ENCODE measurements at places on chromosomes 4 and X.
A peak's percentile ranks its signal among the peaks of the same experiment; 100 is the strongest.

DNA sequence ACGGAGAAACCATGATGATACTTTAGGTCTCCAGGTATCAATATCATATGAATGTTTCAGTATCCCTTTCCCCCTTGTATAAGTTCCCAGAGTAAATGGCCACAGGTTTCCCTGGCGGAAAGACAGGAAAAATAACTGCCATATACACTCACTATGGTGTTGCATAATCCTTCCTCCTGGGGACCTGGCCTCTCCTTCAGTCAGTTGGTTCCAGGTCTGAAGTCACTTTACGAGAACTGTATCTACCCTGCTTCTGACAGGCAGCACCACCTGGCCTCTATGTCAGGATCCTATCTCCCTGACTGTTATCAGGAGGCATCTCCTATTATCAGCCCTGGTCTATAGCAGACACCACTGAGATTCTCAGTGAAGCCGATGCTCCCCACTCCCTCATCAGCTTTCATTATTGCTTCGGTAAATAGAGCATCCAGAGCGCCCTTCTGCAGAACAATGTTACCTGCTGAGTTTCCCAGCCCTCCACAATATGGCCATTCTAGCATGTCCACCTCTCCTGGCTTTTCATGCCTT, 22.6 kb downstream of the HAUS3 start:
- no peaks in the 10 kb centered on the region for H3K27me3 ChIP-seq
- DNase-seq, result no peak
- H3K4me3 ChIP-seq, result no peak overlapping the region
- peaks cover 8% of the 10 kb centered on the region for H3K4me1 ChIP-seq

DNA sequence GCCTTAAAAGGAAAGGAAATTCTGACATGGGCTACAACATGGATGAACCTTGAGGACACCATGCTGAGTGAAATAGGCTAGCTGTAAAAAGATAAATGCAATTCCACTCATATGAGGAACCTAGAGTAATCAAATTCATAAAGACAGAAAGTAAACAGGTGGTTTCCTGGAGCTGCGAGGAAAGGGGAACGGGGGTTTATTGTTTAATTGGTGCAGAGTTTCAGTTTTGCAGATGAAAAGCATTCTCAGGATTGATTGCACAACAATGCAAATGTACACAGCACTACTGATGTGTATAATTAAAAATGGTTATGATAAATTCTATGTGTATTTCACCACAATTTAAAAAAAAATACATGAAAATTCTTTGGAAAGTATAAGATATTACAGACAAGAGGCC, 24.0 kb downstream of the PLRG1 start:
- H3K36me3 ChIP-seq, result no peaks in the 10 kb centered on the region
- peaks cover 55% of the 10 kb centered on the region for H3K27me3 ChIP-seq
- no peak overlapping the region for H3K27ac ChIP-seq
- H3K4me3 ChIP-seq, result no peak overlapping the region

DNA sequence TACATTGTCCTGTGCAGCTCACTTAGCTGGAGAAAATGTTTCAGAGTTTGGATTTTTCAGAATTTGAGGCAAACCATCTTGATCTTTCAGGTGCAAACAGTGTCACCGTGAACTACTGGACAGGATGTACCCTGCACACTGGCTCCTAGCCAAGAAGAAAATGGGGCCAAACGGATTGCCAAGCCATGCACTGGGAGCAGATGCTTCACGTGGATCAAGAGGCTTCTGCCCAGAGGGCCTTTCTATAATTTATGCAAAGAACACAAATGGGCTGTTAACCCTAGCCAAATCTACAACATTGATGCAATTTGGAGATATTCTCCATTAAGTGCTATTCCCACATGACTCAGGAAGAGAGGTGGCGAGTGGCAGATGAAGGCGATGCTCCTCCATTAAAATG, 46.9 kb upstream of the ATP8A1 start:
- peaks cover 3% of the 10 kb centered on the region for H3K36me3 ChIP-seq
- H3K27me3 ChIP-seq, result peaks cover 7% of the 10 kb centered on the region

- peaks cover 35% of the 10 kb centered on the region for H3K4me1 ChIP-seq
- no peak overlapping the region for H3K27ac ChIP-seq
- no peak overlapping the region for H3K4me3 ChIP-seq
- no peaks in the 10 kb centered on the region for H3K27me3 ChIP-seq
- H3K36me3 ChIP-seq, result peaks cover 18% of the 10 kb centered on the region
- no peak for DNase-seq
Measured at GRCh38 chr4:145090380-145090779, 7.6 kb downstream of the ANAPC10 start.

DNA sequence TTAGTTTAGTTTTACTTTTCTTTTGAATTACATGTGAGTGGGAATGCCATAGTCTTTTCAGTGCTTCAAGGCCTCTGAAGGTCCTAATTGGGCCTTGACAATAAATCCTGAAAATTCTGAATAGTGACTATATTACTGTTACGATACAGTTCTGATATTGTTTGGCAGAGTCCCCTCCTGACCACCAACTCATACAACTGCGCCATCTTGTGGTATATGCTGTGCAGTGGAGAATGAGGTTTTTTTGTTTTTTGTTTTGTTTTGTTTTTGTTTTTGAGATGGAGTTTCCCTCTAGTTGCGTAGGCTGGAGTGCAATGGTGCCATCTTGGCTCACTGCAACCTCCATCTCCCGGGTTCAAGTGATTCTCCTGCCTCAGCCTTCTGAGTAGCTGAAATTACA, 56.6 kb upstream of the CHRDL1 start:
- H3K27me3 ChIP-seq, result peaks cover 16% of the 10 kb centered on the region
- H3K27ac ChIP-seq, result no peak overlapping the region
- no peak overlapping the region for H3K4me3 ChIP-seq
- H3K36me3 ChIP-seq, result no peaks in the 10 kb centered on the region

DNA sequence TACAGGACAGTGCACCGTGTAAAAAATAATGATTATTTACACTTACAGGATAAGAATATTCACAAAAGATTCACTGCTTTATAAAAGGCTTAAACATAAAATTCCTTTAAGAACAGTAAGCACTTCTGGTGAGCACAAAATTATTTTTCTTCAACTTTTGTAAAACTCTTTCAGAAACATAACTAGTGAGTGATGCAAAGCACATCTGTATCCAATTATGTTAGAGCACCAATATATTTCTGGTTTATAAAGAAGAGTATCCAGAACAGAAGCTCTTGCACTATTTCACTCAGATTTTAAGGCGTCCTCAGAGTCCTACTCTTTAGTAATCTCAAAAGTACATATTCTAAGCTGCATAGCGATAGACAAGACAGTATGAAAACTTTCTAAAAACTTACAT, 276.0 kb downstream of the C4orf33 start:
- H3K4me1 ChIP-seq, result no peaks in the 10 kb centered on the region
- H3K4me3 ChIP-seq, result no peak overlapping the region
- H3K27ac ChIP-seq, result no peak overlapping the region
- DNase-seq, result no peak
- H3K36me3 ChIP-seq, result no peaks in the 10 kb centered on the region
- H3K27me3 ChIP-seq, result peaks cover 23% of the 10 kb centered on the region

DNA sequence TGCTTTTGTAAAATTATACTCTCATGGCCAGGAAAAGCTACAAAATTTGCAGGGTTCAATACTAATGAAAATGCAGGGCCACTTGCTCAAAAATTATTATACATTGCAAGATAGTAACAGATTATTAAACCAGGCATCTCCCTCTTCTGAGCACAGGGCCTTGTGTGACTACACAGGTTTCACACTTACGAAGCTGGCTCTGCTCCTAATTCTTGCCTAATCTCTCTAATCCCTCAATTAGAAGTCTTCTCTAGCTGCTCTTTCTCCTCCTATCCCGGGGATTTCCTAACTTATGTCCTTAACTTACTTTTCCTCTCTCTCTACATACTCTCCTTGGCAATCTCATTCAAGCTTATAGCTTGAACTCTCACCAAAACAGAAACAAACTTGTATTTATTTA, 168.3 kb downstream of the AREG start:
- no peak overlapping the region for H3K27ac ChIP-seq
- H3K27me3 ChIP-seq, result peaks cover under 1% of the 10 kb centered on the region
- no peak overlapping the region for H3K4me3 ChIP-seq
- H3K36me3 ChIP-seq, result no peaks in the 10 kb centered on the region

- DNase-seq, result no peak
- H3K27ac ChIP-seq, result no peak overlapping the region
- H3K4me3 ChIP-seq, result no peak overlapping the region
- no peaks in the 10 kb centered on the region for H3K4me1 ChIP-seq
Measured at GRCh38 chr4:92122911-92123310, 180.9 kb upstream of the GRID2 start.

DNA sequence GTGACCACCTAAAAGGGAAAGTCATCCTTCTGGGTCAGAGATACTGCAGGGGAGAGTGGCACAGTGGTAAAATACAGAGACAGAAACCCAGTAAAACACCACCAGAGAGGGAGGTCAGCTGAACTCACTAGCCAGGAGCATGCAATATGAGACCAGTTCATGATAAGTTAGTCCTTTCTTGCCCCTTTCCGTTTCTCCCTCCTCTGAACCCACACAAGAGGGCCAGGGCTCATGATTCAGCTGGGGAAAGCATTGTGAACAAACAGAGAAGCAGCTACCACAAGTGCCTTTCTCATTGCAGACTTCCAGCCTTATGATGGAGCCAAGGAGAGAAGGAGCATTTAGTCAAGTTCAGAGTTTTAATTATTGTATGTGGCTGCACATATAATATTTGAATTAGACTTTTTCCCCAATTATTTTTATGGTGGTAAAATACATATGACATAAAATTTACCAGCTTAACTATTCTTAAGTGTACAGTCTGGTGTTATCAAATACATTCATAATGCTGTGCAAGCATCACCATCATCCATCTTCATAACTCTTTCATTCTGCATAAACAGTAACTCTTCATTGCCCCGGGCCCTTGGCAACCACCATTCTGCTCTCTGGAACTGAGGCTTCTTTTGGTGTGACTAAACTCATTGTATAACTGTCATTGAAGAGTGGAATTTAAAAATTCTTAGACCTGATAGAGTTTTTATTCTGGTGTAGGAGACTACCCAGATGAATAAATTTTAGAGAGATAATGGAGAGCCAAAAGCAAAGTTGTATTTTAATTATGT, 114.6 kb downstream of the DDIT4L start:
- peaks cover 16% of the 10 kb centered on the region for H3K4me1 ChIP-seq
- H3K27ac ChIP-seq, result no peak overlapping the region
- H3K4me3 ChIP-seq, result no peak overlapping the region

- H3K36me3 ChIP-seq, result no peaks in the 10 kb centered on the region
- H3K27ac ChIP-seq, result no peak overlapping the region
- H3K27me3 ChIP-seq, result peaks cover 48% of the 10 kb centered on the region
- H3K4me1 ChIP-seq, result no peaks in the 10 kb centered on the region
- H3K4me3 ChIP-seq, result no peak overlapping the region
- DNase-seq, result no peak
Measured at GRCh38 chr4:140238351-140239056, 84.5 kb upstream of the MAML3 start.

DNA sequence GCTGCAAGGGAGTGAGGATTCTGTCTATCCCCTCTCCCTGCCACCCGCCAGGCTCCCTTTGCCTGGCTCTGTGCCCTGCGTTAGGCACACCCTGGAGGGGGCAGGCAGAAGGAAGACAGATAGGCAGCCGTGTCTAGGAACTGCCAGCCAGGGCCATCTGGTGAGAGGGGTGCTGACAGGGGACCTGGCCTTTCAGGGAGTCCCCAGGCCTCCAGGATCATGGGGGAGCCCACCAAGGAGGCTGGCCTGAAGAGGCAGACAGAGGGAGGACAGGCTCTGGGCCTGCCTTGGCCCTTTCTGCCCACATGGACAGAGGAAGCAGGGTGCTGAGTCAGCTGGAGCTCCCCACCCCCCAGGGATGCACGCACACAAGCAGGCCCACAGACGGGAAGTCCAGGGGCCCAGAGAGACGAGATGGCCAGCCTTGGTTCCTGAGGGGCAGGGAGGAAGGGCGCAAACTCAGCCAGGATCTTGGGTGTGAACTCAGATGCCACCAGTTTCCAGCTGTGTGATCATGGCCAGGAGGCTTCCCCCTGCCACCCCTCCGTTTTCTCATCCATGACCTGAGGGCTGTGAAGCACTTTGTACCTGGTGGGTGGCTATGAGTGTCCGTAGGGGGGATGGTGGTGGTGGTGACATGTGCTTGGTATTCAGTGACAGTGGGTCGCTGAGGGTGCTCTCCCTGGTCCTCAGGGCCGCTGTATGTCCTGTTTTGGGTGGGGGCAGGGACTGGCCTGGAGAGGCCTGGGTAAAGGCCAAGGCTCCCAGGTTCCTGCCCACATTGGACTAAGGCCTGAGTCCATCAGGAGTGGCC, 1.8 kb downstream of the SH3BP2 start:
- peak overlapping the region; percentile 79 for H3K4me3 ChIP-seq
- H3K27ac ChIP-seq, result peak overlapping the region; percentile 44
- DNase-seq, result no peak
- H3K27me3 ChIP-seq, result no peaks in the 10 kb centered on the region

GRCh38 chrX:77076896-77077295, 370.3 kb upstream of the FGF16 start:
- DNase-seq, result no peak
- H3K27ac ChIP-seq, result no peak overlapping the region
- H3K36me3 ChIP-seq, result no peaks in the 10 kb centered on the region
- no peaks in the 10 kb centered on the region for H3K4me1 ChIP-seq
- H3K27me3 ChIP-seq, result no peaks in the 10 kb centered on the region

GRCh38 chr4:121146530-121146929, 17.6 kb downstream of the TNIP3 start:
- no peak for DNase-seq
- H3K27me3 ChIP-seq, result no peaks in the 10 kb centered on the region
- peaks cover 5% of the 10 kb centered on the region for H3K4me1 ChIP-seq

DNA sequence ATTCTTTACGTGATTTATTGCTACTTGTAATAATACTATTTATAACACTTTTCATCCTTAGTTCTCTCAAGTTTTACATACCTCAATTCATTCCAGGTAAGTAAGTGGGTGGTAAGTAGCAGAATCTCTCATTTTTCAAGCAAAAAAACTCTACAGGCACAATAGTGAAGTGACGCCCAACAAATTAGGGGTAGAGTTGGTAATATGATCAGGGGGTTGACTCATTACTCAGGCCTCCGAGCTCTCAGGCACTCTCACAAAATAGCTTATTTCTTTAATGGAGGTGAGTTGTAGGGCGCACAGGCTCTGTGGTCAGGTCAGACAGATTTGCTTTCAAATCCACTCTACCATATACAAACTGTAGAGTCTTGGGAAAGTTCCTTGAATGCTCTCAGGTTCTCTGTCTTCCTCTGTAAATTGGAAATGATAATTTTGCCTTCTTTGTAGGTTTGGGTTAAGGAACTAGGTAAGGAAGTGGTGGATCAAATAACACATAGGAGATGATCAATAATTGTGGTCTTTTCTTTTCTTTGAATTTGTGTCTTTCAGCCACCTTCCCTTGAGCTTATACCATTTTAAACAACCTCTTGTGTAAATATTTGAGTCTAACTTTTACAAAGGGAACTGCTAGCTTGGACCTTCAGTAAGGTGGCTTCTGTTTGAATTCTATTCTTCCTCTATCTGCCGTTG, 134.9 kb upstream of the LEF1 start:
- peaks cover 3% of the 10 kb centered on the region for H3K36me3 ChIP-seq
- H3K4me3 ChIP-seq, result no peak overlapping the region
- no peaks in the 10 kb centered on the region for H3K4me1 ChIP-seq
- H3K27me3 ChIP-seq, result peaks cover 21% of the 10 kb centered on the region
- H3K27ac ChIP-seq, result no peak overlapping the region
- DNase-seq, result no peak

Measured in central memory CD8-positive, alpha-beta T cell (primary cell).